ENCODE measurements at places on chromosomes 4 and X. TPM values are rescaled to one million over a fixed set of nuclear protein-coding genes. Genes with fewer than 3 reads are reported as not detected.

DNA sequence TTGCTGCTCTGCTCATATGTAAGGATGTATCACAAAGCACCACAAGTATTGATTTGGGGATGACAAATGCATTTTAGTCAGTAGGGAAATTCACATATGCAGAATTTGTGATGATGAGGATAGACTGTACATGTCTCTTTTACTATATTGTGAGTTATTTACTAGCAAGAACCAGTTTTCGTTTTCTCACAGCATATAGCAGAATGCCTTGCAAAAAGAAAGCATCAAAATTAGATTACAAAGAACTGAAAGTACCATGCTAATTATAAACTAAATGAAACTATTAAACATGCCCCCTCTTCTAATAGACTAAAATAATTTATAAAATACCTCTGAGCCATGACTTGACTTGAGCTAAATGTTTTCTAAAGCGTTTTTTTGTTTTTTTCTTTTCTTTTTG is 20.1 kb downstream of the TNIP3 start:
- no peak for DNase-seq

DNA sequence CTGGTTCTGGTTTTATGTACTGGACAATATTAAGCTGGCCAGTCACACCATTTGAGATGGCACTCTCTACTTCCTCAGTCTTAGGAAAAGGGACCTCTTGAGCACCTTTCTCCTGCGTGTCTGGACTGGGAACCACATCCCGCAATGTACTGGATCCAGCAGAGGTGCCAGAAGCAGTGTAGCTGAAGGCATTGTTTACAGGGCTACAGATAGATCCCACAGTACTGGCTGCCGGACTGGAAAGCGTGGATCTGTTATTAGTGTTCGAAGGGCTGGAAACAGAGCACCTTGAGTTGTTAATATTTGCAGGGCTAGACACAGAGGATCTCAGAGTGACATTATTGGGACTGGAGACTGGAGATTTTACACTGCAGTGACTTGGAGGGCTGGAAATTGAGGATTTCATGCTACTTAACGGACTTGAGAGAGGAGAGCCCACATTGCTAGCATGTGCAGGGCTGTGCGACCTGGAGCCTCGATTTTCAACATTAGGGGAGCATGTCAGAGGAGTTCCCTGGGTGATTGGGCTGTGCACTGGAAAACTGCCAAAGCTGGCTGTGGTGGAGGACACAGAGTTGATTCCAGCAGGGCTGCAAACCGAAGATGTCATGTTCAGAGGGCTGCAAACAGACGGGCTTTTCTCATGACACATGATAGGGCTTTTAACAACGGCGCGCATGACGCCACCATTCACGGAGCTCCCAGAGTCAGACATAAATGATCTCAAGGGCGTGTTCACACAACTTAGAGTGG is 6.4 kb downstream of the NR3C2 start:
- DNase-seq = peak; percentile 22

DNA sequence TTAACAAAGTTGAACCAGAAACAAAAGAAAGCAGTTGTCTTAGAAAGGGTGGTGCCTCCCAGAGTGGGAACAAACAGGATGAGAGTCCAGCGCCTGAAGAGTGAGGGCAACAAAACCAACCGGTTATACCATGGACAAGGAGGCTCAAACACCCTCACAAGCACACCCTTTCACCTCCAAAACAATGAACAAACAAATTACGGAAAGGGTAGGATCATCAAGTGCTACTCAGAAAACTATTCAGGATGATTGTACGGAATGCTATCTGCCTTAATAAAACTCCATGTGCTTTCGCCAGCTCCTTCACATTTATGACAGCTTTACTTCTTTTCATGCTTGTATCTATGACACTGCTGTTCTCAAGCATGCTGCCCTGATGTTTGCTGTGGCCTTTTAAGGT is 26.8 kb downstream of the SLC39A8 start:
- DNase-seq = no peak

GRCh38 chr4:183599284-183599683 is 59.7 kb downstream of the RWDD4 start:
- no peak for DNase-seq

DNA sequence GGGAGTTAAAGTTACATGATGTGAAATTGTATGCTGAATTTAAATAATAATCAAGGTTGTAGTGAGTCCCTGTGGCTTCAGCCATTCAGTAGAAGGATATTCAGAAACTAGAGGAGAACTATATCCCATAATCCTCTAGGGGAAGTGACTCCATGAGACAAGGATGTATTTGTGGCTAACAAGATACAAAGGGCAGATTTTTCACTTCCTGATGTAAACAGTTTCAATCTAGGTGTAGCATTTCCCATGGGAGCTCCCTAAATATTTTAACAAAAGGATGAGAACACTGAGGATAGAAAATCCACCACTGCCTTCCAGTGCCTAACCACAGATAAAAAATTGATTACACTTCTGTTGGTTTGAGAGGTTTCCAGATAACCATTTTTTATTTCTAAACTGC is 435.4 kb upstream of the TENM3 start:
- DNase-seq = no peak

- peak; percentile 1 for DNase-seq
These were observed at the start of gene EFHC2 for GRCh38 chrX:44343412-44344141. Gene EFHC2, minus strand, starts transcription at chrX:44343672. Its CDS starts 84 bp downstream, at chrX:44343588.

- DNase-seq = no peak
These were observed 42.0 kb downstream of the SGMS2 start for GRCh38 chr4:107866726-107867125.

DNA sequence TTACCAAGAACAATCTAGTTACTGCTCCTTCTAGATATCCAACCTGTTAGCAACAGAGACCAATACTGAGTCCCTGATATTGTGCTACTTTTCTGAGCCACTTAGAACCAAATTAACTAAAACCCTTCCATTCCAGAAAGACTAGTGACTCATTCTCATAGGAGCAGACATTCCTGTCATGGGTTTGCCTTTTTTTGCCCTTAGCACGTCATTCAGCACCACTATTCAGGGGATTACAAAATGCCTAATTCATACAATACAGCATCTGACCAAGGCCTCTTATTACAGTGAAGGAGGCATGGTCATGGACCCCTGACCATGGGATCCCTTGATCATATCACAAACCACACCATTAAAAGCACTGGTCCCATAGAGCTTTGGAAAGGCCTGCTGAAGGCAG is 123.8 kb upstream of the CXCL13 start:
- DNase-seq = no peak

GRCh38 chr4:8515316-8516060 is 64.7 kb upstream of the GPR78 start:
- DNase-seq = no peak

- no peak for DNase-seq
These were observed 43.1 kb upstream of the AFF2 start for GRCh38 chrX:148457279-148457678.

DNA sequence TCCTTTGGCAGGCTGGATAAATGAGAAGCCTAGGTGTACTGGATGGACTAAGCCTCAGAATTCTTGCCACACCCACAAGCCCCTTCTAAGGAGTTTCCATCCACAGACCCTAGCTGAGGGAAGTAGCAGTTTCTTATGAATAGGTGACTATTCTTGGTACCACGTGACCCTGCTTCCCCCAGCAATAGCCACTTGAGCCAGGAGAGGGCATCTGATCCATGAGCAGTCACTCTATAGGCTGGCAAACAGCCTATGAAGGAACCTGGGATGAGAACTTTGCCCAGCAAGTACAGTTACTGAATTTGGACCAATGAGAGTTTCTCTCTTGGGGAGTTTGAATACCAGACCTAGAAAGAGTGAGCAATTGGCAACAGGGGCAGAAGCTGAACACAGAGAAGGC is 84.0 kb downstream of the RTL9 start:
- DNase-seq = no peak

DNA sequence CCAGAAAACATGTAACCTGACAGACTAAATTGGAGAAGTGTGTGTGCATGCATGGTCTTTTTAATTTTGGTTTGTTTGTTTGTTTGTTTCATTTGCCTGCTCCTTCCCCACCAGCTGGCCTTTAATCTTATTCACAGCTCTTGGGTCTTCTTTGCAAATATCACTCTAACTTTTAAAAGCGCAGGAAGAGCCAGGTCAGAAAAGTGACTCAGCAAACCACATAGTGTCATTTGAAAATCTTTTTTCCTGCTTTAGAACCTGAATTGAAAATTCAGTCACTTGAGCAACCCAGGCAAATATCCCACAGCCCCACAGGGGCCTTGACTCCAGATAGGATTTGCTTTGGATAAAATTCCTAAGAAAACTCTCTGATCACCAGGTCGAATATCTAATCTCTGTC is 4.6 kb downstream of the TMEM255A start:
- no peak for DNase-seq

DNA sequence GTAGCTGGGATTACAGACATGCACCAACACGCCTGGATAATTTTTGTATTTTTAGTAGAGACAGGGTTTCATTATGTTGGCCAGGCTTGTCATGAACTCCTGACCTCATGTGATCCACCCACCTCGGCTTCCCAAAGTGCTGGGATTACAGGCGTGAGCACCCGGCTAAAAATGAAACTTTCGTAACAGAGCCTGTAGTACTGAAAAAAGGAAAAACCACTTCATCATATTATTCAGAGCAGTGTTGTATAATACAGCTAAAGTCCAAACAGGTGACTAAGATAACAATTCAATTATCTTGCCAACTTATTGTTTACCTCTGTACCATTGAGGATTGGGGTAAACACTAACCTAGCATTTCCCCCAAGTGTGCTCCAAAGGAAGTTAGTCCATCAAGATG is 43.9 kb upstream of the HPRT1 start:
- no peak for DNase-seq

DNA sequence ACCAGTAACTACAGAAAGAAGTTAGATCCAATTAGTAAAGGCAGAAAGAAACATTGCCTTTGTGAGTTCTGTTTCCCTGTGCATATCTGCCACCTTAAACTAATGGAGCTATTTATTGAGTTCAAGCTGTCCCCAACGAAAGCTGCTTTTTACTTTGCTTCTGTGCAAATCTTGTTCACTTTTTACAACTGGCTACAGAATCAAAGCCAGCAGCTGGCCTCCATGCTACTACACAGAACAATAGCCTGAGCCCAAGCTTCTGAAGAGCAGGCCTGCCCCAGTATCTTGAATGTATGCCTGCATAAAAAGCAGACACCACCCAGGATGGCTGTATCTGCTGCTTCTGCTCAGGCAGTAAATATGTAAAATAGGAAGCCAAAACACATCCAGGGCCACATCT is 28.1 kb downstream of the ANK2 start:
- peak; percentile 44 for DNase-seq

DNA sequence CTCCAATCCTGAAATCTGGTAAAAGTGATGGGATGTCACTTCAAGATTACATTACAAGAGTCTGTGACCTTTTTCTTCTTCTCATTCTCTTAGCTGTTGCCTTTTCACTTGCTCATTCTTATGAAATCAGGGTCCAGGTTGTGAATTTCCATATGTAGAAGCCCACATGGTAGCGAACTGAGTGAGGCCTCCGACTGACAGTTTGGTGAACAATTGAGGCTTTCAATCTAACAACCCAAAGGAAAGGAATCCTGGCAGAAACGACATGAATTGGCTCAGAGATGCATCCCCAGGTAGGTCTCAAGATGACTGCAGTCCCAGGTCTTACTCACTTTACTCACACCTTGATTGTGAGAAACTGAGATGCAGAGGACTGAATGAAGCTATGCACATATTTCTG is 203.4 kb upstream of the FAT4 start:
- DNase-seq = no peak

- DNase-seq = peak; percentile 30
These were observed 144.1 kb upstream of the RBPJ start for GRCh38 chr4:26176598-26177149.

- DNase-seq = peak; percentile 48
These were observed 660 bp downstream of the GEMIN8 start for GRCh38 chrX:14029039-14029424.

DNA sequence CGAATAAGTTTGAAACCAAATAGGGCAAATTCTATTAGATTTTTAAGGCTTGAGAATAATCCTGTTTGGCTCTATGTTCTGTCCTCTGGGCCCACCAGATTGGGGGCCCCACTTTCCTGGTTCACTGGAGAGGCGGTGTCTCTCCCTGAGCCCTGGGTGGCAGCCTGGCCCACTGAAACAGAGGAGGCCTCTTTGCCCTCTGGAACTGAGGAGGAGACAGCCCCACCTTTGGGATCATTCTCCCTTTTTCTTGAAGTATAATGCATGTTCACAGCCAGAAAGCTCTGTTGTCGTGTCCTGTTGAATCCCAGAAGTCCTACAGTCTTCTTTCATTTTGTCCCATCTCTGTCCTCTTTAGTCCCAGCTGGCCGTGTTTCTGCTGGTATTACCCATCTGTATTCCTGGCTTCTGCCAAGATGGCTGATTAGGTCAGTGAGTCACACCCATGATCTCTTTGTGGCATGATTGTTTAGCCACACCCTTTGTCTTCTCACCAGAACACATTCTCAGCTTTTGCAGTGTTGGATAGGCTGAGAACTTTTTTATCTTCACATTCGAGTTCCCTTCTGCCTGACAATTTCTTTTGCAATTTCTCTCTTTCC is 8.1 kb upstream of the TBC1D25 start:
- DNase-seq = no peak

DNA sequence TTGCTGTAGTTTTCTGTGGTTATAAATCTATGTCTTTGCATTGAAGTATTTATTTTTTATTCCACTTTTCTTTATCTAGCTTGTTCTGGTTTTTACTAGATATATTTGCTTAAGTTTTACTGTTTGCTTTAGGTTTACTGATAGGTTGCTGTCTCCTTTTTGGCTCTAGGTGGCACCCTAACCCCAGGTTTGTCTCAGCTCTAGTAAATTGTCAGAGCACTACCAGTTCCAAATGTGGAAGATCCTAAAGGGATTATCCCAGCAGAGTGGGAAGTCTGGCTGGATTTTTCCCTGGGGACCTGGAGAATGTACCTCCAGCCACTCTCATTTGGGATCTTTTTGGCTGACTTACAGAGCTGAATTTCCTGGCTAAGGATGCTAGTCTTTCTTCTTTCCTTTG is 106.1 kb downstream of the PBDC1 start:
- DNase-seq = peak; percentile 51

DNA sequence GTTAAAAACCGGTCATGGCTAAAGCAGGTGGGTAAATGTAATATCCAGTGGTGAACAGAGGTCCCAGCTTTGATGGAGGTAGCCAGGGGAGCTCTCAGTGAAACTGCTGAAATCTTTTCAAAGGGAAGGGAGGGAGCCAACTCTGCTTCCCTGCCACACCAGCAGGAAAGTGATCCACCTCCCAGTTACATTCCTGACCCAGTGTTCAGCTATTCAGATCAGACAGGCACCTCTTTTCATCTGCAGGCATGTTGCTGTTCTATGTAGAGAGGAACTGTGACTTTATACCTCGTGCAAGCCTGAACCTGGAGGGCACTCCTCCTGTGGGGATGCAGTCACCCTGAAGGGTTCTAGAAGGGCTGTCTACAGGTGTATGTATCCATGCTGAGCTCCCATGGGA is 37.6 kb downstream of the DCLK2 start:
- no peak for DNase-seq

Gene TMEM31
- not detected for total RNA-seq

Gene SYNPO2
- not detected for total RNA-seq

Gene CTPS2
- 20.5 TPM for total RNA-seq

Gene SYN1
- 0.61 TPM for total RNA-seq

Gene PKD2
- total RNA-seq = 16.7 TPM

Gene SLC9B1
- not detected for total RNA-seq

Gene NDNF
- total RNA-seq = not detected

Gene DCAF8L2
- not detected for total RNA-seq

Gene DGKK
- not detected for total RNA-seq

Gene GPM6B
- 145 TPM for total RNA-seq

Gene NLGN3
- not detected for total RNA-seq

Gene USP26
- 13.5 TPM for total RNA-seq

Gene ANAPC10
- total RNA-seq = 71.6 TPM

Gene AMBN
- total RNA-seq = not detected

Gene UGT2B11
- total RNA-seq = not detected

Gene SAP30
- total RNA-seq = 37.1 TPM

Gene FAM47A
- total RNA-seq = not detected

Gene CSAG1
- not detected for total RNA-seq

Gene ARX
- not detected for total RNA-seq

Data from G401 (cell line).